Nephron progenitor cell (in vitro differentiated cells): ENCODE measurements at places on chromosomes 6 and 20.
A peak's percentile ranks its signal among the peaks of the same experiment; 100 is the strongest.

GRCh38 chr20:51570739-51571459 is 28.4 kb upstream of the NFATC2 start:
- no peak for DNase-seq

DNA sequence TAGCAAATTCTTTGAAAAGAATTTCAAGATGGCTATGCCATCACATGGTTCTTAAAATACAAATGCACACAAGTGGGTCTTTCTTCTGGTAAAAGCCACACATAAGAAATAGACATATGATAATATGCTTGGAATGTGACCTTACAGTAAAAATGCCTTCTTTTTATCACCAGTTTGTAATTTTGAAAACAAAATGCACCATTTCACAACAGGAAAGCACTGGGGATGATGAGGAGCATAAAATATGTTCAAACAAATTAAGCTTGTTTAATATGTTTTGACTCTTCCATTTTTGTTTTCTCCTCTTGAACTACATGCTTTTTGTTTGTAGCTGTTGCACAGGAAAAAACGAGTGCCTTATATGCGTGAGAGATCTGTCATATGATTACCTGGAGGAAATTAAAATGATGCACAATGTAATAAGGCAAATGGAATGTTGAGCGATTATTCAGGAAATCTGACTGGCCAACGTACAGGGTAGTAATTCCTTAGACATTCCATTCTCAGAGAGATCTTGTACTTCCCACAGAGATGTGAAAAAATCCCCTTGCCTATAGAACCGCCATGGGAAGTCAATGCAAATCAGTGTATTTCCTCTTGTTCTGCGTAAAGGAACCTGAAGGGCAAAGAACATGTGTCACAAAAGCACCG is 911.6 kb downstream of the TFAP2A start:
- DNase-seq, result no peak

GRCh38 chr20:4062721-4063606 is 47.6 kb upstream of the RNF24 start:
- DNase-seq, result no peak

- DNase-seq, result no peak
Observed at GRCh38 chr6:111971866-111972532, 81.9 kb upstream of the CCN6 start.

DNA sequence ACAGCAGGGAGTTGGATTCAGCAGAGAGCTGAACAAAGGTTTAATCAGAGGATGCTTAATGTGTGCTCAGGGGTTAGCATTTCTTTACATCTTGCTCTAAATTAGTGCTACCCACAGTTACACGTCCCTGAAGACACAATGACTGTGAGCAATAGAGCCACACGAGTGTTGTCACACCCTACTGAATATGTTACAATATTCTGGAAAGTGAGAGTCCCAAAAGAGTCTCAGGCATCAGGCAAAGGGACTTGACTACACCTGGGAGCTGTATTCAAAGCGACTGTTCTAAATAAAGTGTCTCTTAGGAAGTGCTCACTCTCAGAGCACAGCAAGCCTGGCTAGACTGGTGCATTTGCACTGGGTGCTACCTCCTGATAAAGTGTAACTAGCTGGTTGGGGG is 108.7 kb downstream of the GRM4 start:
- no peak for DNase-seq

DNA sequence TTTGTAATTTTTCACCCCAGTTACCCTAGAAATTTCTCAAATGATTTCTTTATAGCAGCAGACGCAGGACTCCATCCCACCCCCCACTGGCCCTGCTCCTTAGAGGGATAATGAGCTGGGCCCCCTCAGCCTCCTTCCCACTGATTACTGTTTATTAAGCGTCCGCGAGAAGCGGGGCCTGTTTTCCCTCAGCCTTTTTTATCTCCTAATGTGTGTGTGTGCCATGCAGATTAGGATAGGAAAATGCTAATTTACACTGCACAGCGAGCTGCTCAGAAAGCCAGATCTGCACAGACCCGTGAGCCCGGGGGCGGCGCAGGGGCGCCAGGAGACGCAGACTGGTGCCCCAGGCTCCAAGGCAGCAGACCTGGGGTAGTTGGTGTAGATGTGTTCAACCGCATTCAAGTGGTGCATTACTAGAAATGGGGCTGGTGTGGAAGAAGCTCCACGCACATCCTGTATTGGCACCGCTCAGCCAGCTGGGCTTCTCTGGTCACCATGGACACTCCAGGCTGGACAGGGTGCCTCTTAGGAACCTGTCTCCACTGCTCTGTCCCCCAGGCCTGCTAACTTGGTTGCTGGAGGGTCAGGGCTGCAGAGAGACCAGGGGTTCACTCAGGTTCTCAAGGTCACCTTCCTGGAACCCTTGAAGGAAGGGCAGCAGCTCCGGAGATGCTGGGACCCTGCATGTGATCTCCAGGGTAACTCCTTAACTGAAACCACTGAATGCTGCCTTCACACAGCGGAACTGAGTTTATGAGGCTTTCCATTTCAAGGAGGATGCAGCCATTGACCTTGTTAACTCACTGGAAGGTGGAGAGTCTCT is 256.3 kb downstream of the ERMARD start:
- DNase-seq, result no peak

- no peak for DNase-seq
Observed at GRCh38 chr6:113607821-113608545, 249.2 kb upstream of the MARCKS start.

DNA sequence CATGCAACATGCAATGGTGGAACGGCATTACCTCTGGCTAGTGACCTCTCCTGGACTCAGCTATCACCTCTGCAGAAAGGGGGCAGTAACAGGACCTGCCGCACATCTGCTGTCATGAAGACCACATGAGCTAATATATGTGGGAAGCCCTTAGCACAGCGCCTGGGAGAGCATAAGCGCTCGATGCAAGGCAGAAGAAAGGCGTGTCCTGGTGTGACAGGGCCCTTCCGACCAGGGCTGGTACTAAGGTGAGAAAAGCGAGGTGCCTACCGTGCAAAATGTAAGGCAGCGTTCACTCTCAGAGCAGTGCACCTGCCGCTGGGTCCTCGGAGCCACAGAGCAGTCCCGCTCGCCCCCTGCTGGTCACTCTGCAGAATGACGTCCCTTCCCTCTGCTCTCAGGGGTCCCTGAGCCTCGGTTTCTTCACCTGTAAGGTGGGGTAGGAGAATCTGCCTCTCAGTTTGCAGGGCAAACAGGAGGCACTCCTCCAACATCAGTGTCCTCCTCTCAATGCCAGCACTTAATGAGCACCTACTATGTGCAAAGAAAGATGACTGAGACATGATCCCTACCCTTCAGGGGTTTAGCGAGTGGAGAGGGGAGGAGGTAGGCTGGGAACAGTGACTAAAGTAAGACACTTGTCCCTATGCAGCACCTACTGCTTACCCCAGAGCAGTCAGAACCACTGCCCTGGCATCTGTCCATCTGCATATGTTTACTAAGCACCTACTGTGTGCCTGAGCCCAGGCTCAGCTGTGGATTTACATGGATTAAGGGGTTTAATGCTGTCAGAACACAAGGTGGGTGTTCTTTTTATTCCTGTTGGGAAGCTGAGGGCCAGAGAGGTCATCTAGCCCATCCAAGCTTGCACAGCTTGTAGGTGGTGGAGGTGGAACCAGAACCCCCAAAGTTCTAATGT is 41.1 kb upstream of the PTGIS start:
- peak; percentile 80 for DNase-seq

DNA sequence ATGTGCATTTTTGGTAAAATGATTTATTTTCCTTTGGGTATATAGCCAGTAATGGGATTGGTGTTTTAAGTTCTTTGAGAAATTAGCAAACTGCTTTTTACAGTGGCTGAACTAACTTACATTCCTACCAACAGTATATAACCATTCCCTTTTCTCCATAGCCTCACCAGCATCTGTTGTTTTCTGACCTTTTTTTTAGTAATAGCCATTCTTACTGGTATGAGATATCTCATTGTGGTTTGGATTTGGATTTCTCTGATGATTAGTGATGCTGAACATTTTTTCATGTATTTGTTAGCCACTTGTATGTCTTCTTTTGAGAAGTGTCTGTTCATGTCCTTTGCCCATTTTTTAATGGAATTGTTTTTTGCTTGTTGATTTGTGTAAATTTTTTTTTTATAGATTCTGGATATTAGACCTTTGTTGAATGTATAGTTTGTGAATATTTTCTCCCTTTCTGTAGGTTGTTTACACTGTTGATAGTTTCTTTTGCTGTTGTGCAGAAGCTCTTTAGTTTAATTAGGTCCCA is 42.3 kb downstream of the STK4 start:
- DNase-seq, result no peak

GRCh38 chr20:227439-228105 is 514 bp downstream of the DEFB129 start:
- DNase-seq, result no peak

DNA sequence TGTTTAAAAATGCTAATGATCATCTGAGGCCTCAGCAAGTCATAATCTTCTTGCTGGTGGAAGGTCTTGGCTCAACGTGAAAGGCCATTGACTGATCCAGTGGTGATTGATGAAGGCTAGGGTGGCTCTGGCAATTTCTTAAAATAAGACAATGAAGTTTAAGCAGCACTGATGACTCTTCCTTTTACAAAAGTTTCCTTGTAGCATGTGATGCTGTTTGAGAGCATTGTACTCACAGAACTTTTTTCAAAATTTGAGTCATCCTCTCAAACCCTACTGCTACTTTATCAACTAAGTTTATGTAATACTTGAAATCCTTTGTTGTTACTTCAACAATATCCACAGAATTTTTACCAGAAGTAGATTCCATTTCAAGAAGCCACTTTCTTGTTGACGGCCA is 382.3 kb downstream of the ESR1 start:
- no peak for DNase-seq

- no peak for DNase-seq
Observed at GRCh38 chr6:157099912-157100593, 223.3 kb downstream of the TMEM242 start.

DNA sequence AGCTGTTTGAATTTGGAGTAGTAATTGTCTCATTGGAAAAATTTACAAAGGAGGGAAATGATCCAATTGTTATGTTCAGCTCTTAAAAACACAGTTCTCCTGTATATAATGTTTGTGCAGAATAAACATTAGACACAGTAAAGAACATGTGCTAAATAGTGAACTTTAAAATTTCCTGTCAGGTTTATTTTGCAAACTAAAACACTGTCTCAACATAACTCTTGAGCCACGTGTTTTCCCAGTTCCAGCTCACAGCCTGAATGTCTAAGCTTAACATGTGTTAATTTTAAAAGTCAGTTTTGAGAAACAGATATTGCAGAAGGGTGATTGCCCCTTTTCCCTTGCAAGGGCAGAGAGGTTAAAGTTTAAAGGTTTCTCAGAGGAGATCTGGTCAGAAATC is 20.6 kb downstream of the EPHA7 start:
- DNase-seq, result no peak

DNA sequence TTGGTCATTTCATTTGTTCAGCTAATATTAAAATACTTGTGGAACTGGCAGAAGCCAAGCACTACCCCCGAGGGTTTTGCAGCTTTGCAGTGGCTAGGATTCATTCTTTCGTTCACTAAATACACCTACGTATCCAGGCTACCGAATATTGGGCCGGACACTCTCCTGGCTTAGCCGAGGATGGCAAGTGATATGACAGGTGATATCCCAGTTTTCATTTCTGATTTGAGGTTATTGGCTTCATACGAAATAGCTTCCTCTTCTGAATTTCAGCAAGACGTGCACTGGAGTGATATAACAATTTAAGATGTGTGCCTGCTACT is 536 bp upstream of the MTFR2 start:
- no peak for DNase-seq

- DNase-seq, result peak; percentile 46
Observed at GRCh38 chr20:63268671-63269439, 3.8 kb upstream of the ARFGAP1 start.

- DNase-seq, result no peak
Observed at GRCh38 chr6:37657112-37657886, 40.4 kb downstream of the MDGA1 start.

DNA sequence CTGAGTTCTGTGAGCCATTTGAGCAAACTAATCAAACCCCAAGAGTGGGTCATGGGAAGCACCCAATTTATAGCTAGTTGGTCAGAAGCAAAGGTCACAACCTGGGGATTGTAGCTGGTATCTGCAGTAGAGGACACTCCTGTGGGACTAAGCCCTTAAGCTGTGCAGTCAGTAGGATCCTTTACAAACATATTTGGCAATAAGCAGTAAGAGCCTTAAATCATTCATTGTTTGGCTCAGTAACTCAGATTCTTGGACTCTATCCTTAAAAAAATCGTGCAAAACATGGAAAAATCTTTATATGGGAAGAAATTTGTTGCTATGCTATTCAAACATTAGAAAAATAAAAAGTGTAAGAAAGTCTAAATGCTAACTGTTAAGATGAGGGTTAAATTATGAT is 29.9 kb downstream of the FRK start:
- DNase-seq, result no peak

GRCh38 chr6:128518434-128519131 is 1.8 kb downstream of the PTPRK start:
- DNase-seq, result no peak

GRCh38 chr6:68343901-68344300 is 291.2 kb upstream of the ADGRB3 start:
- peak; percentile 37 for DNase-seq

GRCh38 chr6:170018936-170019817 is 267.8 kb downstream of the ERMARD start:
- no peak for DNase-seq

GRCh38 chr6:13624871-13625288 is 9.7 kb downstream of the NOL7 start:
- DNase-seq, result no peak

- no peak for DNase-seq
Observed at GRCh38 chr6:36378936-36379335, 8.5 kb downstream of the ETV7 start.

- no peak for DNase-seq
Observed at GRCh38 chr6:33095681-33096080, 19.9 kb downstream of the HLA-DPB1 start.

- DNase-seq, result no peak
Observed at GRCh38 chr6:112939563-112939962, 592.4 kb downstream of the RFPL4B start.

DNA sequence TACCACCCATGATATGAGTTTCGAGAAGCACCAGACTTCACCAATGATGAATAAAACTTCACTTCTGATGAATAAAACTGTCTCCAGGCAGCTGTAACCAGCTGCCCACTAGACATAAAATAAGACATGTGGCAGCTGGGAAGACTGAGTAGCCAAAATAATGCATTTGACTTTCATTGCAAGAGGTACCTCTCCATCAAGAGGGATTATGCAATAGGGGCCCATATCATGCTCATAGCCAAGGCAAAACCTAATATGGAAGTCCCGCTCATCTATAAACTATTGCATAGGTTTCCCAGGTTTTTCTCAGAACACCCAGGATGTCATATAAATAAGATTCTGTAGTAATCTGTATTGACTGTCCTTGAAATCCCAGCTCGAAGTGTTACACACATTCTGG is 155.5 kb downstream of the SIM1 start:
- no peak for DNase-seq

GRCh38 chr20:59945731-59946130 is 5.5 kb downstream of the FAM217B start:
- no peak for DNase-seq

DNA sequence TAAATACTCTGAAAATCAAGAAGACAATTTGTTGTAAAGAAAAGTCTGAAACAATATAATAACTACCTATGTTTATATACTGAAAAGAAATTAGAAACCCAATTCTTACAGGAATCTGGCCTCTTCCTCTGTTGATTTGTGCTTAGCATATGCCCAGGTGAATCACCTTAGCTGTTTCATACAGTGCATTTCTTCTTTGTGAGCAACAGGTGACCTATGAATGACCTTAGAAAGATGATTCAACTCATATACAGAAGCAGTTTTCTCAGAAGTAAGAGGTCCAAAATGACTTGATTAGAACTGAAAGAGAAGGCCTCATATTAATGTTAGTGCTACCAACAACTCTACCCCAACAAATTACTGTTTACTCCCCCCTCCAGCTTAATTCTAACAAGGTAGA is 419.5 kb upstream of the ID4 start:
- no peak for DNase-seq

GRCh38 chr6:149445573-149445972 is 39.2 kb downstream of the ZC3H12D start:
- no peak for DNase-seq
